ENCODE measurements at places on chromosomes 13 and 19. TPM values are rescaled to one million over a fixed set of nuclear protein-coding genes. Genes with fewer than 3 reads are reported as not detected.

- DNase-seq: no peak
- no peaks in the 10 kb centered on the region for H3K27me3 ChIP-seq
- no peaks in the 10 kb centered on the region for H3K4me1 ChIP-seq
- no peak overlapping the region for H3K27ac ChIP-seq
These were observed 42.5 kb downstream of the IRS2 start for GRCh38 chr13:109743706-109744453.

GRCh38 chr19:10876459-10877240 is 5.3 kb downstream of the CARM1 start:
- H3K4me3 ChIP-seq: no peak overlapping the region
- peak overlapping the region; percentile 45 for H3K27ac ChIP-seq
- DNase-seq: peak; percentile 25
- no peaks in the 10 kb centered on the region for H3K36me3 ChIP-seq

DNA sequence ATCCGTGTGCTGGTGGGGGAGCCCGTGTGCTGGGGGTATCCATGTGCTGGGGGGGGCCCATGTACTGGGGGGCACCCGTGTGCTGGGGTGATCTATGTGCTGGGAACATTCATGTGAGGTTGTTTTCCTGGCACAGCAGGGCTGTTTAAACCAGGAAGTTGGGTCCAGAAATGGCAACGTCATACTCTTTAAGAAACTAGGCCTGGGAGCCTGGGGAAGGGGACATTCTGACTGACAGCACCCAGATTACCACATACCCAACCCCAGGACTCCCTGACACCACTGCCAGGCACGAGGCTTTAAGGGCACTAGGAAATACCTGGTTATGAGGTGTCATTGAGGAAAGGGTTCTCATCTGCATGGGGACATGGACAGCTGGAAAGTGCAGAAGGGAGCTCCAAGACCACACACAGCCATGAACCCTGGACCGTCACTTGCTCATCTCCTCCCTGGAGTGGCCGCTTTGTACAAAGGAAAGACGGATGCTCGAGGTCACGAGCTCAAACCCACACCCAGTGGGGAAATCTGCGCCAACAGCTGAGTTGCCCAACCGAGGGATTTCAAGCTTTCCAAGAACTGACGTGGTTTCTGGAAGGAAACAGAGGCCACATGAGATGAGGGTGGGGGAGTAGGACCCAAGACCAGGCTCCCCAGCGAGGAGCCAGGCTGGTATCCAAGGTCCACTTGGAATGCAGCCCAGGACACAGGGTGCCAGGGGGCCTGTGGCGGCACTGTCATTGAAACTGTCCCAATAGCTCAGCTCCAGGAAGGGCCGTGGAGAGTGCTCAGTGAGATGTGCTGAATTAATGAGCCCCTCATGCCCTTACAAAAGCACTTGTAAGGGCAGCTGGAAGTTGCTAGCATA is 40.9 kb downstream of the RAB20 start:
- H3K4me1 ChIP-seq: peaks cover 54% of the 10 kb centered on the region
- H3K27me3 ChIP-seq: no peaks in the 10 kb centered on the region
- peak overlapping the region; percentile 37 for H3K4me3 ChIP-seq
- no peaks in the 10 kb centered on the region for H3K36me3 ChIP-seq

GRCh38 chr13:47841151-47841550 is 159.9 kb downstream of the SUCLA2 start:
- H3K4me1 ChIP-seq: no peaks in the 10 kb centered on the region
- H3K27me3 ChIP-seq: no peaks in the 10 kb centered on the region
- H3K4me3 ChIP-seq: no peak overlapping the region
- DNase-seq: no peak

- H3K4me3 ChIP-seq: no peak overlapping the region
- no peak for DNase-seq
- H3K27ac ChIP-seq: no peak overlapping the region
- peaks cover 11% of the 10 kb centered on the region for H3K36me3 ChIP-seq
- no peaks in the 10 kb centered on the region for H3K27me3 ChIP-seq
- peaks cover 11% of the 10 kb centered on the region for H3K4me1 ChIP-seq
These were observed 1.8 kb upstream of the ZNF557 start for GRCh38 chr19:7067716-7068115.

The SIGLEC5 gene
- not detected for total RNA-seq

DNA sequence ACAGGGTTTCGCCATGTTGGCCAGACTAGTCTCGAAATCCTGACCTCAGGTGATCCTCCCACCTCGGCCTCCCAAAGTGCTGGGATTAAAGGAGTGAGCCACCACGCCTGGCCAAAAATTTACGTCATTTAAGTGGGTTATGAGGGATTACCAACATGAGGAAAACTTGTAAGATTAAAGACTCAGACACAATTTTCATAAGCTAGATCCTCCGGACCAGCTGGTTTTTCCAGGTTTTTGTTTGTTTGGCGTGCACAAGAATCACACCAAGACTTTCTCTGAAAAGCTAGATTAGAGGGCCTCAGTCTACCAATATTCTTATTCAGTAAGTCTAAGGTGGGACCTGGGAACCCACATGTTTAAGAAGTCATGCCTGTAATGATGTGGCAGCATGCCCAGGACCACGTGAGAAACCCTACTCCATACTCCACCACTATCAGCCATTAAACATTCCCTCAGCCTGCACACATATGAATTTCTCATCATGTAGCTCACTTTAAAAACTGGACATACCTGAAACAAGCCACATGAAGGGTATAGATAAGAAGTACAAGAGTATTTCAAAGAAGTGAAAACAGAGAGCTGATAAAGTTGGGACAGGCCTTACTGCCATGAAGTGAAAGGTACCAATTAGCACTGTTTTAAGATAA is 25.7 kb downstream of the DIAPH3 start:
- no peak for DNase-seq
- H3K27ac ChIP-seq: no peak overlapping the region
- peaks cover 5% of the 10 kb centered on the region for H3K4me1 ChIP-seq
- no peaks in the 10 kb centered on the region for H3K27me3 ChIP-seq
- H3K36me3 ChIP-seq: no peaks in the 10 kb centered on the region

- no peak overlapping the region for H3K4me3 ChIP-seq
- peaks cover 11% of the 10 kb centered on the region for H3K4me1 ChIP-seq
- DNase-seq: no peak
These were observed 133.5 kb upstream of the IRS2 start for GRCh38 chr13:109919715-109920375.
